ENCODE measurements at places on chromosomes 1 and 21.

DNA sequence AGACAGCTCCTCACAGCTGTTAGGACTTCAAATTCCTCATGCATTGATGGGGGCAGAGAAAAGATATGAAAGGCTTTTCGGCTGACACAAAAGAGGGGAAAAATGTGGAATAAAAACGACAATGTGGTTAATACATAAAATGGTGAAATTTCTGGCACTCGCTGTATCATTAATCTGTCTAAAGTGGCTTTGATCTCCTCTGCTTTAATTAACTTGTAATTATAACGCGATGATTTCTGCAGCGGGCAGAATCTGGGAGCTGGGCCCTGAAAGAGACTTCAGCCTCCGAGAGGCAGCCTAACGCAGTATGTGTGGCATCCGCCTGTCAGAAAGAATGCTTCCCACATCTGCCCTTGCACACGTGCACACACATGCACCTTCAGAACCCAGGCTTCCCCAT, 144.1 kb upstream of the IGSF21 start:
- DNase-seq: no peak

DNA sequence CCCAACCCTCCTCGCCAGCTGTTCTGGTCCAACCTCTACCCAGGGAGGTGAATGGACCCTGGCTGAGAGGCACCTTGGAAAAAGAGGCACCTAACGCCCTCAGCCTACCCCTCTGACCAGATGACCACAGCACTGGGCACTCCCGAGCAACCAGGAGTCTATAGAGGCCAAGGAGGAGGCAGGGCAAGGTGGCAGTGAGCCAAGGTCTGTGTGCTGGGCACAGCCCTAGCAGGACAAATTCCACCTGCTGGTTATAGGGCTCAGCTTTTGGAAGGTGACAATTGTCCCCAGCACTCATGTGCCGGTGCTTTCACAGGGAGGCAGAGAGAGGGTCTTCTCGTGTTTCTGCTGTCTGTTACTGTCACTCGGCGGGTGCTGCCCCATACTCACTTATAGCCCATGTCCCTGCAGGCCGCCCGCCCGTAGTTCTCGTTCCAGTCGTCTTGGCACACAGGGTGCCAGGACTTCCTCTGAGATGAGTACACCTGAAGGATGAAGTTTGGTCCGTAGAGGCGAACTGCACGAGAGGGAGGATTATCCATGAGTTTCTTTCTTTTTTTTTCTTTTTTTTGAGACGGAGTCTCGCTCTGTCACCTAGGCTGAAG, 27.8 kb downstream of the TMPRSS2 start:
- DNase-seq: no peak

DNA sequence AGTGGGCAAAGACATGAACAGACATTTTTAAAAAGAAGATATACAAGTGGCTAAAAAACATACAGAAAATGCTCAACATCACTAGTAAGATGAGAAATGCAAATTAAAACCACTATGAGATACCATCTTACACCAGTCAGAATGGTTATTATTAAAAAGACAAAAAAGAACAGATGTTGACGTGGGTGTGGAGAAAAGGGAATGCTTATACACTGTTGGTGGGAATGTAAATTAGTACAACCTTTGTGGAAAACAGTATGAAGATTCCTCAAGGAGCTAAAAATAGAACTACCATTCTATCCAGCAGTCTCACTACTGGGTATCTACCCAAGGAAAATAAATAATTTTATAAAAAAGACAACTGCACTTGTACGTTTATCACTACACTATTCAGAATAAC, 73.9 kb downstream of the EBNA1BP2 start:
- DNase-seq: no peak

- DNase-seq: no peak
Observed at GRCh38 chr1:4306559-4307467, 347.6 kb upstream of the AJAP1 start.

DNA sequence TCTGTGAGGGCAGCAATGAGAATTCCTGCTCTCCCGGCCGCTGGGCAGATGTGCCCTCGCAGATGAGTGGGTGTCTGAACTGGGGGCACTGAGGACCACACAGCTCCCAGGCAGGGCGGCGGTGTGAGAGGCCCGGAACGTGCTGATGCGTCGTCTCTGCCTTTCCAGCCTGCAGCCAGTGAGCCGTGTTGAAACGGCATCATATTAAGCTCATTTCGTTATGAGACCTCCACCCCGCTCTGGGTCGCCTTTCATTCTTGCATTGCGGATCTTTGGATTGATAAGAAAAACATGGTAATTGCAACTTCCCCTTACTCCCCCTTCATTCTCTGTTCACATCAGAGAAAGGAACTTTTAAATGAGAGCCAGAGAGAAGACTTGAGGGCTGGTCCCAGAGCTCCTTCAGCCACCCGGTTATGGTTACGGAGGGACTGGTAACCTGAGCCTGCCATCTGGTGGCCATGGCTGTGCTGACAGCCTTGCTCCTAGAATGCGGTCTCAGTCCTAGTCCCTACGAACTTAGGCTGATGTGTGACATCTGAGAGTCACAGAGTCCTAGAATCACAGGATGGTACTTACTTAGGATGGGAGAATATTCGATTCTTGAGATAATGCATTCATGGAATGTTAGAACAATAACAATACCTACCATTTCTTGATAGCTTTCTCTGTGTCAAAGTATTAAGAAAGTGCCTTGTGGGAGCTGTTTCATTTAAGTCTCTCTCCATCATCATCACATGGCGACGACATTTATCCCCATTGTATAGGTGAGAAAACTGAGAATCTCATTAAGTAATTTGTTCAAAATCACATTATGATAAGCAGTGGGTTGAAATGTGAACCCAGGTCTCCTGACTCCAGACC, 271.0 kb downstream of the TRABD2B start:
- DNase-seq: peak; percentile 14

DNA sequence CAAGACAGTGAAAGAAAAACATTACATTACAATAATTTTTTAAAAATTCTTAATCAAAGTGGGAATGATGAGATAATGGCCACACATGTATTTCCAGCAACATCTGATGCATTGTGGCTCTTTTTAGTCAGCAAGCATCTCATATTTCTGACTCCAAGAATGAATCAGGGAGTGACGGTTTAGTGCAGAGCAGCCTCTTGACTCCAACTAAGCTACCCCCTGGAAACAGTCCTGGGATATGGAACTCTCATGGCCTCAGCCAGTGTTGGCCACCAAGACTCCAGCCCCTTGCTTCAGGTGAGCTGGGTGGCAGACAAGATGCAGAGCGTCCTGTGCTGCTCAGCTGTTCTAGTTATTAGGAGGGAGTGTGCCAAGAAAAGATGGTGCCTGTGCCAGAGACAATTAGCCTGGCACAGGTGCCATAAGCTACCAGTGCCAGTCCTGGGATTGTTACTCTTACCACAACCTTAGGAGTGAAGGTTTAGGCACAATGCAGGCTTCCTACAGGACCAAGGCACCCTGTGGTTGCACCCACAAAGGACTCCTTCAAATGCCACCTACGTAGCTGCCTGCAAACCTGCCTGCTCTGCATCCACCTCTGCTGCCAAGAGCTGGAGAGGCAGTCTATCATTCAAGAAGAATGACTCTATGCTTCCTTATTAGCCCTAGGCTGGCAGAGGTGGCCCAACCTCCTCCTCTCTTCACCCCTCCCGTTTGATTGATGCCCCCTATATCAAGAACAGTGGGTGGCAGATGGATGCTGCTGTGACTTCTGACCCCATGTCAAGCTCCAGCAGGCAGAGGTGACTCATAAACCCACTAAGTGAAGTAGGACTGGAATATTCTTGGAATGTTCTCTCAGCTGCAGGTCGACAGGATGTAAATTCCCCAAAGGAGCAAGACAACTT, 6.0 kb upstream of the SEC16B start:
- peak; percentile 38 for DNase-seq

GRCh38 chr1:145858238-145858900, 512 bp downstream of the PIAS3 start:
- no peak for DNase-seq

- DNase-seq: no peak
Observed at GRCh38 chr1:61132645-61133334, 50.4 kb downstream of the NFIA start.

DNA sequence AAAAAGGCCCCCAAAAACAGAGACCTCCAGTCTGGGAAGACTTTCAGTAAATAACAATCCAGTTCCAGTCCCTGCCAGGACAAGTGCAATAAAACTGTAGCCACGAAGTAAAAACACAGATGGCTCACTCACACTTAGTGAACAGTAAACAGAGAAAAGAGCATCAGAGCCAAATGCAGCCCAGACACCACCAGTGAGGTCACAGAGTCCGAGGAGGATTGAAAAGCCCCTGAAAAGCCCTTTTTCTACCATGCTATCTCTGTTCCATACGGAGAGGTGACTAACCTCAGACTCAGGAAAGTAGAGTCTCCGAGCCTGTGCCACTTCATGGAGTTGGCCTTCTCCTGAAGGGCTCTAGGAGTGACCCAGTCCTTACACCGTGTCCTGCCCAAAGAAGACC, 84.5 kb downstream of the COLGALT2 start:
- no peak for DNase-seq

- no peak for DNase-seq
Observed at GRCh38 chr1:40399984-40400704, 26.6 kb downstream of the SMAP2 start.

DNA sequence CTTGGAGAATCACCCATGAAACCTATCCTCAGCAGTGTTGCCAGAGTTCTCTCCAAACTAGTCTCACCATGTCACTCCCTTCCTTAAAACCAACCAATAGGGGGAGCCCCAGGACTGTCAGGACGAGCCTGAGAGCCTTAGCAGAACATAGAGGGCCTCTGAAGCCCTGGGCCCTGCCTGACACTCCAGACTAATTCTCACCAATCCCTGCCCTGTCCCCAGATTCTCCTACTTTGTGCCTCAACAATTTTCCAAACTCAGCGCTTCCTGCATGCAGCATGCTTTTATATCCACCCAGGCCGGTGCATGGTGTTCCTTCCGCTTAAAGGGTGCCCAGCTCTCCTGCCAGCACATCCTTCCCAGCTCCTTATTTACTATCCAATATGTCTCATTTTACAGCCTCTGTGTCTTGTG, 42.7 kb downstream of the HSD3B1 start:
- DNase-seq: peak; percentile 58

- no peak for DNase-seq
Observed at GRCh38 chr21:42734323-42734971, 81.0 kb downstream of the PDE9A start.

Data from HS-27A (cell line).